CD4-positive, alpha-beta T cell treated with Interferon gamma for 1 hour (primary cell): ENCODE measurements at places on chromosomes 3 and 15.

DNA sequence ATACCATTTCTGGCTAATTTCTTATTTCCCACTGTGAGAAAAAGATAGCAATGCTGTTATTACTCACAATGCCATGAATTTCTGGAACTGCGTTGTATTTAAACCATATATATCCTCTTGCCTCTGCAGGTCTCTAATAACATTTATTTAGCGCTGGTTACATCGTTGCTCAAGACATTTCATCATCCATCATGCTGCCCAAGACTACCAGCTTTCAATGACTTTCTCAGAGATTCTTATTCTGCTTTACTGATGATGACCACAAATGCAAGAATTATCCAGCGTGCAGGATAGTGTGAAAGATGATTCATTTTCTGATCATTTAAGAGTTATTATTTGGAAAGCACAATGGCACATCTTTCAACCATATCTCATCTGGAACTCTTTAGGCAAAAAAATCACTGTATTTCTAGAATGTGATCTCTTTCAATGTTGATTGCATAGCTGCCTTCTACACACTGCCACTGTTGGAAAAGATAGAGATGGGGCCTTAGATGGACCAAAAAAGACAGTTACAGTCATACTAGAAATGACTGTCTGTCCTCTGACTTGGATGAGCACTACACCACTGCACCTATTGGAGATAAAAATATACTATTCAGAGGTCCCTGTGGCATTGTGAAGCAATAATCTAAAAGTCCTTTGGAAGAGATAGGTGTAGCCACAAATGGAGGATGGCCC is 716.1 kb downstream of the NSUN3 start:
- no peak for DNase-seq

DNA sequence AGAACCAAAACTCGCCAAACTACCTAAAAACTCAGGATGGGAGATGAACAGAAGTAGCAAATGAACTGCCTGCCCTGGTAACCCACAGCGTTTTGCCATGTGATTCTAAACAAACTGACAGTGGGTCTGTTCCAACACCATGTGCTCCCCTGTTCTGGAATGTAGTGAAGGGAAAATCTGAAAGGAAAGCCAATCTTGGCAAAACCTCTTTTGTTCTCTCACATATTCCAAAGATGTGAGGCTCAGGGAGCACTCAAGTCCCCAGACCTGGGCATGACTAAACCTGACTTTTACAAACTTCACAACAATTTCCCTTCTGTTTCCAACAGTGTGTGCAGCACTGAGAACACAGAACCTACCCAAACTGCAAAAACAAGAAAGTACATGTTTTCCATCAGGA is 116.1 kb downstream of the IMPG2 start:
- no peak for DNase-seq

- DNase-seq: no peak
These were observed 35.4 kb upstream of the SPRED1 start for GRCh38 chr15:38217191-38217595.

- DNase-seq: no peak
These were observed 300.2 kb upstream of the SLCO3A1 start for GRCh38 chr15:91553196-91553854.

- peak; percentile 24 for DNase-seq
These were observed 65.0 kb downstream of the FRMD4B start for GRCh38 chr3:69320871-69321271.

- DNase-seq: peak; percentile 15
These were observed 49.1 kb downstream of the CCK start for GRCh38 chr3:42216931-42217333.

- no peak for DNase-seq
These were observed 28.8 kb downstream of the CTSH start for GRCh38 chr15:78916088-78916487.

- DNase-seq: no peak
These were observed 773.9 kb upstream of the CADM2 start for GRCh38 chr3:84184937-84185336.

- no peak for DNase-seq
These were observed 60.5 kb downstream of the ITGB5 start for GRCh38 chr3:124826703-124827102.

GRCh38 chr3:69009559-69010410 is 3.7 kb downstream of the EOGT start:
- DNase-seq: no peak

DNA sequence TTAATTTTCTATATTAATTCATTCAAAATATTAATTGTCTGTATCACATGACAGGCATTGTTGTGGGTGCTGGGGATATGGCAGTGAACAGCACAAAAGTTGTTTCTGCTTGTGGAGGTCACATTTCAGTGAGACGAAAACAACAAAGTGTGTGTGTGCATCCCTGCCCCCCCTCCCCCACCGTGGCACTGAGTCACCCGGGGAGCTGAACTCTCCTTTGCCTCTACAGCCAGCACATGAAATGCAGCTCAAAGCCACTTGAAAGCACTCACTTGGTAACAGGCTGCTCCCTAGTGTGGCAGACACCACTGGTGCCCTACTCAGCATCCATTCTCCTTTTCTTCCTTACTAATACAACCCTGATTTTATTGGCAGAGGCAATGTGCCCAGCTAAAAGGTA is 16.9 kb upstream of the SCAMP5 start:
- no peak for DNase-seq

GRCh38 chr3:135891121-135891520 is 74.4 kb upstream of the PPP2R3A start:
- no peak for DNase-seq

DNA sequence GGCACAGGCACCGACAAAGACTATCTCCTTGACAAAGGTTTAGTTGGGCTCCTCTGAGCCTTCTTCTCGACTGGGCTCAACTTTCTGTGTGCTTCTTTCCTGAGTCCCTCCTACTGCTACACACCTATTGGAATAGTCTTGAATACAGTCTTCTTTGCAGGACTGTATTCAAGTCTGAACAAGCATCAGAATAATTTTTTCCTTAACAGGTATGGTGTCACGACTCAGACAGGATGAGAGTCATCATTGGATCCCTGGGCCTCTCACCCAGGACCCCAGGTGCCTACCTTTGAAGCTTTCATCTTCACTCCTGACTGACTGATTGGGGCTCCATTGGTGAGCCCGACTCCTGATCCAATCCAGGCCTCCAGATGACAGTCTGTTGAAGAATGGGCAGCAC is 66.3 kb downstream of the CRYGS start:
- DNase-seq: no peak

GRCh38 chr3:58683466-58683865 is 16.9 kb upstream of the FAM3D start:
- DNase-seq: no peak

- DNase-seq: no peak
These were observed 113.5 kb downstream of the KCNAB1 start for GRCh38 chr3:156233876-156234275.

- no peak for DNase-seq
These were observed 77.0 kb upstream of the SEC13 start for GRCh38 chr3:10397879-10398278.

DNA sequence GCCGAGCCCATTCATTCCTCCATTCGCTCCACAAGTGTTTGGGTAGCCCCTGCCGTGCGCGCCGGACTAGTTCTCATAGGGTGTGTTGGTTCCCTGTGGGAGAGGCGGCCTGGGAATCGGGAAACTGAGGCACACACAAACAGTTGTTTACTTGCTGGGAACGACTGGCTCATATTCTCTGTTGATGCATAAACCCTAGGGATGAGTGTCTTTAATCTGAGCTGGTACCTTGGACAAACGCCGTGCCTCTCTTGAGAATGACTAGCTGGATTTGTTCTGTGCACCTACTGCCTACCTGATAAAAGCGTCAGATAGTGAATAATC is 737 bp downstream of the DNAJA4 start:
- no peak for DNase-seq

- no peak for DNase-seq
These were observed 46.1 kb downstream of the FBLN2 start for GRCh38 chr3:13594991-13595421.

- no peak for DNase-seq
These were observed 41.5 kb downstream of the ADGRG7 start for GRCh38 chr3:100650651-100651619.

GRCh38 chr3:8556473-8556869 is 54.8 kb downstream of the LMCD1 start:
- DNase-seq: no peak

- no peak for DNase-seq
These were observed 517.3 kb downstream of the MECOM start for GRCh38 chr3:169146179-169146665.

DNA sequence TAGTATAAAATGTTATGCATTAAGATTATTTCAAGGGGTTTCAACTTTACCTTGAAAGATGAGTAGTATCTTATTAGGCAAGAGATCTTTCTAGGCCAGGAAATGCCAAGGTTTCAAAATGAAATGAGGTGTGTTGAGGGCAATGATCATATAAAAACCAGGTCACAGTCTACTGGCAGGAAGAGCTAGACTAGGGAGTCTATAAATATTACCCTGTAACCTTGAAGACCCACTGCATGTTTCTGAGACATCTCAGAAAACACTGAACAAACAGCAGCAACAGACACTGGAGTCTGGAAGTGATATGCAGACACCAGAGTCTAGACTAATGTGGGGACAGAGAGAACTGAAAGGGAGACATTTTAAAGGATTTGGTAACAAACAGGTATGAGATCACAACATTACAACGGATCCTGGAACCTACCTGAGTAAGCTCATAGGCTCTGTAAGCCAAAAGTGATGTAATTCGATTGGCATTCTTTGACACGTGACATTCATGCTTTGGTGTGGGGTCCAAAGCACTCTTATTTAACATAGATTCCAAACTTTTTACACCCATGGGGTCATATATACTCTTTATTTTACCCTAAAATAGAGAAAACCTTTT is 15.0 kb downstream of the TASOR start:
- DNase-seq: no peak

- DNase-seq: no peak
These were observed 56.9 kb upstream of the MEF2A start for GRCh38 chr15:99508852-99509251.

GRCh38 chr3:8458238-8458661 is 43.4 kb upstream of the LMCD1 start:
- DNase-seq: no peak

DNA sequence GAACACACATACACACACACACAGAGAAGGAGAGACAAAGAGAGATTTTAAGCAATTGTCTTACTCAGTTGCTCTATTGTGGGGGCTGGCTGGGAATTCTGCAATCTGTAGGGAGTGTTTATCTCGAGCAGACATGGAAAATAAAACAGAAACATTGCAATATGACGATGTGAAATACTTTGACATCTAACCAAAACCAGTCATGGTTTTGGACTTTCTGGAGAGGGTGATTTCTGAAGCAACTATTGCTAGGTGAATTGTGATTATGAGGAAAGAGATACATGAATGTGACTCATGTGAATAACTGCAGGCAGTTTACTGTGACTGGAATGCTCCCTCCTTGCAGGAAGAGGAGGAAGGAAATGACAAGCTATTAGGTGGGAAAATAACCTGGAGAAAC is 12.3 kb upstream of the PHLDB2 start:
- no peak for DNase-seq

- DNase-seq: no peak
These were observed 6.6 kb downstream of the SPCS1 start for GRCh38 chr3:52712291-52713212.

DNA sequence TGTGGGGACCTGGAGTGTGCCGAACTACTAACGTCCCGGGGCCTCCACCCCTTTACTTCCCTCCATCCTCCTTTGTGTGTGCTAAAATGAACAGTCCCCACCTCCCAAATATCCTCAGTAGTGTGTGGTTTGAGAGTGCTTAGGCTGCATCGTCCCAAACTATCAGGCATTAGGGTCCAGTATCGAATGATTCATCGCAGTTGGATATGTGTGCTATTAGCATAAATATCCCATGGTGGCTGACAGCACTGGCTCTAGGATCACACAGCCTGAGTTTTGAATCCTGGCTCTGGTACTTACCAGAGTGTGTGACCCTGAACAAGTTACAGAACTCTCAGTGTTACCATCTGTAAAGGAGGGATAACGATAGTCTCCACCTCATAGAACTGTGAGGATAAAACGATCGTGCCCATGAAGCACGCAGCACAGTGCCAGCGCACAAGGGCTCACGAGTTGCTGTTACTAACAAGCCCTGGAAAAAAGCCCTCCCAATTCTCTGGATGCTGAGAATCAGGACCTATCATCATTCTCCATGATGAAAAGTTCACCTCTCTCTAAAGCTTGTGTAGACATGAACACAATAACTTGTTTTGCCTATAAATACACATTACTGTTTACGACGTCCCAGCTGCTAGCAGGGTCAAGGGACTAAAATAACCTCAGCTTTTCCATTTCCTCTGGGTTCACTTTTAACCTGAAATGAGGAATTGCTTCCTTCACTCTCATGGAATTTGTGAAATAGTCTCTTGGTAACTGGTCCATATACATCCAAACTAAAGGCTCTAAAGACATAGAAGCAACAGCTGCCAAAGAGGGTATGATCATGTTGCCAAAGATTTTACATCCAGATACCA is 51.0 kb downstream of the VGLL4 start:
- DNase-seq: no peak

- no peak for DNase-seq
These were observed 6.7 kb downstream of the PLIN1 start for GRCh38 chr15:89672221-89673164.

- no peak for DNase-seq
These were observed 251.7 kb downstream of the GRM7 start for GRCh38 chr3:7112523-7113056.

- DNase-seq: no peak
These were observed 96.5 kb downstream of the CCNL1 start for GRCh38 chr3:157063469-157063868.

- DNase-seq: no peak
These were observed 497.0 kb upstream of the TBL1XR1 start for GRCh38 chr3:177694316-177694715.

GRCh38 chr3:168386301-168386700 is 290.6 kb upstream of the GOLIM4 start:
- DNase-seq: no peak

- DNase-seq: no peak
These were observed 20.7 kb downstream of the RAP2B start for GRCh38 chr3:153182501-153183293.

DNA sequence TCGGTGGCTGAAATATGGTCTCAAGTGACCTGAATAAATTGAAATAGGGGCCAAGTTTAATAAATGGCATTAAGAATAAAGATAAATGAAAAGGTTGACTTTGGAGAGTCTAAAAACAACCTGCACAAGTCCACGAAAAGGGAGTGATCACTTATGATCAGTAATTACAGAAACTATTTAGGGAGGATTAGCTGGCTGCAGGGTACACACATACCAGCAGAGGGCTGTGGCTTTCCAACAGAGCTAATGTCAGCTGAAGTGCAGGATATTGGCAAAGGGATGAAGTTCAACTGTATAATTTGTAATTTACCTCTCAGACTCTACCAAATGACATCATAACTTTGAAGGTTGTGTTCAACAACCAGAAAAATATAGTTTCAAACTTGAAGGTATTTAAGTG is 86.8 kb downstream of the SYNPR start:
- DNase-seq: no peak
